Ovary (tissue), 10 donors: ENCODE measurements at places on chromosomes 11 and 22.

GRCh38 chr22:47806894-47807293, 1044.4 kb downstream of the TBC1D22A start:
- DNase-seq: no peak

DNA sequence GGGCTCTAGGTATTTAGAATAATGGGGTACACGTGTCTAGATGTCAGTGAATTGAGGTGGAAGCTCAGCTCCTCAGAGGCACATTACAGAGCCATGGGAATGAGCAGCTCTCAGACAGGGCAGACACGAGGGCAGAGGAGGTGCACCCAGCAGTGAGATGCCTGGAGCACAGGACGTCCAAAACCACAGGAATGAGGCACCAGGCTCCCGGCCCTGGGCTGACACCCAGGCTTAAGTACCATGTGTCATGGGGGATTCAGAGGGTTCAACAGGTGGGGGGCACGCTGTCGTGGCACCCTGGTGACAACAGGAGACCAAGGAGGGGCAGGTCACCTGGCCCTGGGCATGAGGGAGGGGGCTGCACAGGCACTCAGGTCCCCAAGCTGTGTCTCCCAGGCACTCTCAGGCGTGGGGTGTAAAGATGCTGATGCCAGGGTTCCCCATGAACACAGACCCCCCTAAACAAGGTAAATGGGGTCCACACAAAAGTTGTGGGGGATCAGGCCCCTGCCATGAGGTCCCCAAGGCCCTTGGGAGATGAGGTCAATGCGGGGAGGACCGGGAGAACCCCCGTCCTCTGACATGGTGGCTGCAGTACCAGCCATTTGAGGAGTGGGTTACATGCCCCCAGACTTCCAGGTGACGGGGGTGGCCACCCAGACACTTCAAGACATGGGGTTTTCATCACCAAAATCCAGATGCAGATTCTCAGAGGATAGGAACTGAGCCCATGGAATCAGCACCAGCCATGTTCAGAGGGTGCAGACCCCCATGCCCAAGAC, 5.6 kb upstream of the SYT8 start:
- DNase-seq: no peak

DNA sequence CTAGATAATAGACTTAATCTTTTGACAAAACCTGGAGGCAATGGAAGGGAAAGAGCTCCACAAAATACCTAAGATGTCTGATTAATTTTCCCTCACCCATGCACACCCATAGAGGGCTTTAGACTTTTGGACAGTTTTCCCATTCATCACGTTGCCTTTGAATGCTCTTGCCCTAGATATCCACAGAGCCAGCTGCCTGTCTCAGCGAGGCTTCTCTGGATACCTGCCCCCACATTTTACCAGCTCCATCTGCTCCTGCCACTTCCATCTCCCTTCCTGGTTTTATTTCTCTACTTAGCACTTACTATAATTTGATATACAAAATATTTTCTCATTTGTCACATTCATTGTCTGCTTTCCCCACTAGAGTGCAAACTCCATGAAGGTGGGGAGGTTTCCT, 136.8 kb downstream of the FDX1 start:
- DNase-seq: no peak

GRCh38 chr11:2708151-2708581, 8.4 kb upstream of the KCNQ1OT1 start:
- peak; percentile 80 for DNase-seq

DNA sequence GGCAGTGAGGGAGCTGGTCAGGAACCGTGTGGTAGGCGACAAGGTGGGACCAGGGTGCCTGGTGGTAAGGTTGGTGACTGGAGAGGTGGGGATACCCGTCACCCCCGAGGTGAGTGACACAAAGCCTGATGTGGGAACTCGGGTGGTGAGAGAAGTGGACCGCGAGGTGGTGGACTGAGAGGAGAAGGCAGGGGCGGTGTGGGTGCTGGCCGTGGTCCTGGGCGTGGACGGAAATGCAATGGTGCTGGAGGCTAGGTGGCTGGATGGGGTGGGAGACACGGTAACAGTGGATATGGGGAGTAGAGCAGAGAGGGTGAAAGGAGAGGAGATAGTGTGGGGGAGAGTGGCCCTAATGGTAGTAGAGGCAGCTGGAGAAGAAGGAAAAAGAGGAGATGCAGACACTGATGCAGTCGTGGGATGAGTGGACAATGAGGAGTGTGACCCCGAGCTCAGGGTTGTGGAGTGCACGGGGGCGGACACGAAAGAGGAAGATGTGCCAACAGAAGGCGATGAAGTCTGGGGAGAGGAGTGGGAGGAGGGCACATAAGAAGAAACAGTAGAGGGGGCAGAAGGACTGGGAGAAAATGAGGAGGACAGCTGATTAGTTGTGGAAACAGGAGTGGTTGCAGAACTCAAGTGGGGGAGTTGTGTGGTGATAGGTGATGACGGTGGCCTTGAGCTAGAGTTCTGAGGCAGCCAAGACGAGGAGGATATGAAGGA, 20.5 kb downstream of the MUC6 start:
- DNase-seq: no peak
